Neural crest cell (in vitro differentiated cells): ENCODE measurements at places on chromosomes 5 and 9.

DNA sequence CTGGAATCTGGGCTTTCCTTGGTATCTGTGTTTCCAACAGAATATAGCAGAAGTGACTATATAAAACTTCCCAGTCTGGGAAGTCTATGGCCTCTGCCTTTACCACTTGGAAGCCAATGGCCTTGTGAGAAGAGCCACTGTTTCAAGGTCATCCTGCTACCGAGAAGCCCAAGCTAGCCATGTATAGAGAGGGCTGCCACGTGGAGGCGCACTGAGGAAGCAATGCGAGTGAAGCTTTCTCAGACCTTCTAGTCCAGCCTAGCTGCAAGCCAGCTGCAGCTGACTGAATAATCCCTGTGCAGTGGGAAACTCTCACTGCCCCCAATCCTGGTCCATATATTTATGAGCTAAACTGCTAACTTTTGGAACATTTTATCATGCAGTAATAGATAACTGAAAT is 661.8 kb upstream of the RIOK2 start:
- DNase-seq = no peak

DNA sequence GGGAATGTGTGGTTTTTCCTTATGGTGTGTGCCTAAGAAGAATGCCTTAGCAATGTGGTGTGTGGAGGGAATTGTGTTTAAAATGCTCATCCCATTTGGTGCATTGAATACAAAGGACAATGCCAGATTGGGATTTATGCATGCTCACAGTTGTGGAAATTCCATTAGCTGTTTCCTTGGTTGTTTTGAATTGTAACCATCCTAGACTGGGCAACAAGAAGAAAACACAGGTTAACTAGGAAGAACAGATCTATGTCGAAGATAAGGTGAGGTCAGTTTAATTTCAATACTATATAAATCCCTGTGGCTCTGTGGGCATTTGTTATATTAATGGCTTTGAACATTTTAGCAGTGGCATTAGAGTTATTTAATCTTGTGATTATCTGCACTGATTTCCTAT is 266.8 kb downstream of the MAT2B start:
- no peak for DNase-seq

- DNase-seq = no peak
Observed at GRCh38 chr5:125847561-125847960, 575.6 kb upstream of the GRAMD2B start.

GRCh38 chr9:89522261-89522958 is 24.5 kb upstream of the SEMA4D start:
- no peak for DNase-seq

GRCh38 chr5:159536646-159537045 is 206.4 kb upstream of the IL12B start:
- DNase-seq = no peak

- DNase-seq = no peak
Observed at GRCh38 chr5:58407042-58407719, 52.7 kb downstream of the PLK2 start.

GRCh38 chr9:101465326-101465915 is 29.8 kb upstream of the ALDOB start:
- no peak for DNase-seq

GRCh38 chr5:173969167-173970049 is 19.6 kb upstream of the C5orf47 start:
- no peak for DNase-seq

DNA sequence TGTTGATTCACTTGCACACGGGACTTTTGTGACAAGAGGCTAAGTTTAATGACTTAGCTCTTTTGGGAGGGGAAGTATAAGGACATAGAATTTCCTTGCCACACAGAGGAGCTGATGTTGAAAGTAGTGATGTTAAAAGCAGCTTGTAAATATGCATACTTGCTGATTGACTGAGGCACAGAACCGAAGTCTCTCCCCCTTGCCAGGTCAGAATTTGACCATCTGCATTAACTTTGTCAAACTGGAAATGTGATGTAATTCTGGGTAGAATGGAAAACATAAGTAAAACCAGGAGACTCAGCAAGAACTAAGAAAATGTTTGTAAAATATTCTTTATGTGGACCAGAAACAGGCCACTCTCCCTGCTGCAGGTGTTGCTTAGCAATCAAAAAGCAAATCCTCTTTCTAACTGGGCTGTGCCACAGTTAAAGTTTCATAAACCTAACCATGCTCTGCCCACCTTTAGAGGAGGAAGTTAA is 284.2 kb downstream of the NR3C1 start:
- no peak for DNase-seq

DNA sequence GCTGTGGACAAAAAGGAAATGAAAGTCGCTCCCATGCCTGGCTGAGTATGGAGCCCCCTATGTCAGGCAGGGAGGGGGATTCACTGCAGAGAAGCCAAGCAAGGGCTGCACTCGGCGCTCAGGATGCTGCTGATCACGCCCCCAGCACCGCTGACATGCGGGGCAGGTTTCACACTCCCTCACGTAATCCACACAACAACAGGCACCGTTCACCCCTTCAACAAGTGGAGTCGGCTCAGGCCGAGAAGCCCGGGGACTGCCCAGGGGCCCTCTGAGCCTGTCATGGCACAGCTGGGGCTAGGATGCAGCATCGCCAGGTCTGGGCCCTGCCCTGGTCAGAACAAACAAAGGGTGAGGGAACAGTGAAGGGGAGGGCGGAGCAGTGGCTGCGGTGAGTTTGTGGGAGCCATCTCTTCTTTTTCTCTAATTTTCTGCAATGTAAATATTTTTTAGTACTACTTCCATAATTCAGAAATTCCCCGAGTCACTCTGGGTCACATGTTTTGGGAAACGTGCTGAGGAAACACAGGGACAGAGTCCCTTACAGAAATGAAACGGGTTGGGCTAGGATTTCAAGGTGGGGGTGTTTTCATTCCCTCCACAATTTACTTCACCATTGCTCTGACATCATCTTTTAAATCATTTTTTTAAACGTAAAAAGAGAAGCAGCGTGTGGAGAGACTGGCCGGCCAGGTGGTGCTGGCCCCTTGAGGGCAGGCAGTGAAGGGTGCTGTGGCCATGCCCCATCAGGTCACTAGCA is 49.8 kb downstream of the PRRT1B start:
- DNase-seq = no peak

DNA sequence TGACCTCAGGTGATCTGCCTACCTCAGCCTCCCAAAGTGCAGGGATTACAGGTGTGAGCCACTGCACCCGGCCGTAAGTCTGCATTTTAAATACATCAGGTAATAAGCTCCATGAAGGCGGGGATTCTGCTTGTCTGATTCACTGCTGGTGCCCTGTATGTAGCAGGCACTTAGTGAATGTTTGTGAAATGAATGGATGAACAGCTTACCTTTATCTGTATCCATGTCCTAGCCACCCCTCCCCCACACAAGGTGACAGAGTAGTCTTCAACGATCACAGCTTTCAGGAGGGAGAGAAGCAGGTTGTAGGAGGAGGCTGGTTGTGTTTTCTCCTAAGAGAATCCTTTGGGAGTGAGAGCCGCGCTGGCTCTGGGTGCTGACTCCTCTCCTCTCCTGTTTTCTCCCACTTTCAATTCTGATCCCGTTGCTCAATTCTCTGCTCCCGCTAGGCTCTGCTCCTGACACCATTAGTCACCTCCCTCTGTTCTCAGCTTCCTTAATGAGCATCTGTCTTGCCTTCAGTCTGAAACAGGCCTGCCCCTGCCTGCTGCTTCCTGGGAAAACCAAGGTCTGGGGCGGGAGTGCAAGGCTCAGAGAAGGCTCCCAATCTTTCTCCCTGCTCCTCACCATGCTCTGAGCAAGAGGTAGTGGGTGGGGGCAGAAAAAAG is 88.8 kb upstream of the CTNNA1 start:
- no peak for DNase-seq

- DNase-seq = no peak
Observed at GRCh38 chr5:26942481-26942880, 95.9 kb downstream of the CDH9 start.

GRCh38 chr5:76794871-76795270 is 24.0 kb upstream of the F2RL1 start:
- no peak for DNase-seq

- no peak for DNase-seq
Observed at GRCh38 chr5:57761513-57761912, 278.9 kb upstream of the ACTBL2 start.

DNA sequence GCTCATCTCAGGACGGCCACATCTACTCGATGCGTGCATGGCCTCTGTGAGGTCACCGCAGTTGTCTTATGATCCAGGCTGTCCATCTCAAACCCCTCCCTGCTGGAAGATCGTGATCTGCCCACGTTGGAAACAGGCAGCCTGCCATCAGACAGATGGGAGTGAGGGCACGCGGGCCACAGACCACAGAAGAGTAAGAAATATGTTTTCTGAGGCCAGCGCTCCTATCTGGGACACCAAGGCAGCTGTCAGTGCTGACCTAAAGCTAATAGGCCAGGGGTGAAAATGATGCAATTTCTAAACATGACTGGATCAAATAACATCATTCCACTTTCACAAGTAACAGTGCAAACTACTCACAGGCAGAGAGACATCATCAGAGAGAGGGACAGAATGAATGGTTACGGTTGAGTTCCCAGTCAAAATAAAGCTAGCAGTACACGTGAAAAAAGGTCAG is 57.1 kb upstream of the CER1 start:
- no peak for DNase-seq

DNA sequence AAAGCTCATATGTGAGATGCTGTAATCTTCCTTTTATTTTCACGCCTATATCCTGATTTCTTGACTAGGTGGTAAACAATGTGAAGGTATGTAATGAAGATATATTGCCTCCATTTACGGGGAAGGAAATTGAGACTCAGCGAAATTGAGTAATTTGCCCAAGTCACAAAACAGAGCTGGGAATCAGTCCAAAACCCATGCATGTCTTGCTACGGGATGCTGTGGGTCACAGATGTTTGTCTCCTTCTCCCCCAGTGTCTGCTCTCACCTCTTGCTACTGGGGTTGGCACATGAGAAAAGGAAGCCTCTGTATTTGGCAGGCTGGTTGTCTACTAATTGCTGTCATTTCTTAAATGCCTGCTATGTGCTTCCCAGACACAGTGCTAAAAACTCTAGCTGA is 53.7 kb upstream of the TEX48 start:
- DNase-seq = no peak

DNA sequence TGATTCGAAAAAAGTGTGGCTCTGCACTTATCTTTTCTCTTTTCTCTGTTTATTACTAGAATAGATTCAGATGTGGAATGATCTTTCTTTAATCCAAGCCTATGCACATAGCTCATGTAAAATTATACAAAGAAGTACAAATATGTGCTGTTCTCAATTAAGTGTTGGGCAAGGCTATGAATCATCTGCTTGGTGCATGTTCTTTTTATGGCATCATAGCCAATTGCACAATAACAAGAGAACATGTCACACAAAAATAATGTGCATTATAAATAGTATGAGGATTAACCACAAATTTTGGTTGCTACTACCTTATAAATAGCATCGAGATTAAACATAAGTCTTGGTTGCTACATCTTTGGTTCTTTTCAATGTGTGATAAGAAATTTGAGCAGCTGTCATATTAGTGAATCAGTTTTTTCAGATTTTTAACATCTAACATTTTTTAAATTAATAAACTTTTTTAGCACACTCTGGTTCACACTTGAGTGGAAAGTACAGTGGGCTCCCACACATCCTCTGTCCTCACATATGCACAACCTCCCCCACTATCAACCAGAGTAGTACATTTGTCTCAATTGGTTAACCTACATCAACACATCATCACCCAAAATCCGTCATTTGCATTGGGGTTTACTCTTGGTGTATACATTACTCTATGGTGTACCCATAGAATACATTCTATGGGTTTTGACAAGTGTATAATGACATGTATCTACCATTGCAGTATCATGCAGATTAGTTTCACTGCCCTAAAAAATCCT is 6.8 kb upstream of the RECK start:
- no peak for DNase-seq

GRCh38 chr9:91211414-91211813 is 150.3 kb downstream of the AUH start:
- DNase-seq = no peak

DNA sequence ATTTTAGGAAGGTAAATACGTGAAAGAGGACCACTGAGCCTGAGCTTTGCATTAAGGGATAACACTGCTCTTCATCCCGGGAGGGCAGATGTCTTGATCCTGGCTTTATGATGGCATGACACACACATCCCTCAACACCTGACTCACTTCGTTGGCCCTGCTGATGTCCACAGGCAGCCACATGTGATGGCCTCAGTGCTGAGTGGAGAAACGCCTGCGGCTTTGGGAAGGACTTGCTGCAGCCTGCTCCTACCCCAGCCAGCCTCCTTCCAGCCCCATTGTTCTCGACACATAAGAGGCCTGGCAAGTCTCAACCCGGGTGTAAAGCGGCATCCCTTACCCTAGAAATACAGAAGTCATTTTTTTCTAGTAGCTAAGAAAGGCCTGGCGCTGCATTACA is 169.0 kb downstream of the SYK start:
- no peak for DNase-seq

DNA sequence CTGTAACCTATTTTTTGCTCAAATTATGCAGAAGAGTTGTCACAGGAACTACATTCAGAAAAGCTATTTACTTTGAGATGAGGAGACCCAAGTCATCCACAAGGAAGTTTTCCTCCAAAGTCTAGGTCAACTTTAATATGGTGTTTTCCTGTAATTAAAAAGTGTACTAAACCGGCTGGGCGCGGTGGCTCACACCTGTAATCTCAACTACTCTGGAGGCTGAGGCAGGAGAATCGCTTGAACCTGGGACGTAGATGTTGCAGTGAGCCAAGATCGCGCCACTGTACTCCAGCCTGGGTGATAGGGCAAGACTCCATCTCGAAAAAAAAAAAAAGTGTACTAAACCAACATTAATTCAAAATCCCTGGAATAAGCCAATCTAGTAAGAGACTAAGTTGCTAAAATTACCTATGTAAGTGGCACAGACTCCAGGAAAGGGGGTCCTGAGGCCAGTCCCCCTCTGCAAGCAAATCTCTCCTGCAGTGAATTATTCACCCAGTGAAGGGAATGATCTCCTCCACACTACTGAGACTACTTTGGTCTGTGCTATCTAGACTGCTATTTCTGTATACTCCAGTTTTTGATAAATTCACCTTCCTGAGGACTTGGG is 38.9 kb downstream of the FNBP1 start:
- no peak for DNase-seq

GRCh38 chr5:140554454-140554853 is 2.8 kb downstream of the SRA1 start:
- no peak for DNase-seq

- no peak for DNase-seq
Observed at GRCh38 chr9:93574900-93575795, 1.2 kb upstream of the PHF2 start.

- no peak for DNase-seq
Observed at GRCh38 chr9:93120846-93121315, 13.2 kb downstream of the NINJ1 start.

DNA sequence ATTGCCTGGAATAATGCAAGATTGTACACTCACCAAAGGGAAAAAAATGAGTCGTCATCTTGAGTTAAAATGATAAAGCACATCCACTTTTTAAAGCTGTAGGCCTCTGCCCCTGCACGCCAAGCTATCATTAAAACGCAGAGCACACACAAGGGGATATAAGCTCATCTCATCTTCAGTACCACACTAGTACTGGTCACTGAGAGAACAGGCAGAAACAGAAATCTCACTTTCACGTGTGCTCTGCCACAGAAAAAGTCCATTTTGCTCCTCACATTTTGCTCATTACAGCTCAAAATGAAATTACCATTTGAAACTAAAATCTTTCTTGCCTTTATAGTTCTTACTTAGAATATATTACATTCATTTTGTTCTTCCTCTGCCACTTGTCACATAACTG is 99.2 kb upstream of the SLC30A5 start:
- DNase-seq = no peak
